ENCODE measurements at places on chromosomes 7 and 10.

- DNase-seq, result no peak
These were observed 52.9 kb upstream of the FGL2 start for GRCh38 chr7:77252506-77252905.

GRCh38 chr7:111232249-111233084 lies 141.5 kb downstream of the LRRN3 start:
- DNase-seq, result no peak

DNA sequence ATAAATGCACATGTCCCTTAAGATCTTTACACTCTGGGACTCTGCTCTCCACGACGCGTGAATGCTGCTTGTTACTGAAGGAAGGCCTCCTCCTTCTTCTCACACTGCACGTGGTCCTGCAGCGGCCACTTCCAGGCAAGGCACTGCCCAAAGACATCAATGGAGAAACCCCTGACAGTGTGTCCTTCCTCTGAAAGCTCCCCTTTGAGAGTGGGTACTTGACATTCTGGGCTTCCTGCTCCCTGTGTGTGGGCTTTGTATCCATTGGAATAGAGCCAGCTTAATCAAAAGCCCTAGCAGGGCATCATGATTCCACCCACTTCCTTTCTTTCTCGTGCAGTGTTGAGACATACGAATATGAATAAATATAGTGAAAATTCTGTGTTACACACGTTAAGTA lies 69.7 kb upstream of the STK17A start:
- DNase-seq, result no peak

DNA sequence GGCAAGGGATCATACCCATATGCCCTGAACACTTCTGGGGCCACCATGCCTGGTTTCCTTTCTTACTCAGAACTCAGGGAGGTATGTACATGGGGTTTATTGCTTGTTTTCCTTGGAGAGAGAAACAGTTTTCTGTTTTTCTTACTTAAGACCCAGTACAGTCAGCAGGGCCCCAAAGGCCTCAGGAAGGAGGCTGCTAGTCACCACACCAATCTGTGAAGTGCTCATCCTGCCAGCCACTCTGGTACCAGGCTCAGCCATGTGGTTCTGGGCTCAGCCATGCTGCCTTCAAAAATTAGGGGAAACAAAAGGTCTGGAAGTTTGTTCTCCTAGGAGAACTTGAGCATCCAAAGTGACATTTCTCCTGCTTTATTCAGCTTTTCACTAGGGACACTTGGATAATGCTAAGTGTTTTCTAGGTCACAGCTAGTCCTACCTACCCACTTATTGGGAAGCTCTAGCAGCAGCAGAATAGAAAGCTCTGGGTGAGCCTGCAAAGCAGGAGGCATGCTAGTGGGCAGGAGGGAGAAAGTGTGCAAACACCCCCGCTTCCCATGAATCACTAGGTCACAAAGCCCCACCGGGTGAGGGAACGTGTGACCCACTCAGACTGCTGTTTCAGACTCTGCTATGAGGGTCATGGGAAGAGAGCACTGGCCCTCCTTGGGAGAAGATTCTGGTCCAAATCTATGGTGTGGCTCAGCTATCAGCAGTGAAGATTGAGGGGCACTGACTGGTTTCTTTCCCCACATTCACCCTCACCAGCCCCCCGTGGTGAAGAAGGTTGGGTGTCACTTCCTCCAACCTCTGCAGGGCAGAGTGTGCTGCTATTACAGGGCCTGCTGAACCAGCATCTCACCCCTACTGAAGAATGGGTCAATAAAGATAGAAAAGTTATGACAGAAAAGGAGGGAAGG lies 23.9 kb downstream of the NUDCD3 start:
- no peak for DNase-seq

DNA sequence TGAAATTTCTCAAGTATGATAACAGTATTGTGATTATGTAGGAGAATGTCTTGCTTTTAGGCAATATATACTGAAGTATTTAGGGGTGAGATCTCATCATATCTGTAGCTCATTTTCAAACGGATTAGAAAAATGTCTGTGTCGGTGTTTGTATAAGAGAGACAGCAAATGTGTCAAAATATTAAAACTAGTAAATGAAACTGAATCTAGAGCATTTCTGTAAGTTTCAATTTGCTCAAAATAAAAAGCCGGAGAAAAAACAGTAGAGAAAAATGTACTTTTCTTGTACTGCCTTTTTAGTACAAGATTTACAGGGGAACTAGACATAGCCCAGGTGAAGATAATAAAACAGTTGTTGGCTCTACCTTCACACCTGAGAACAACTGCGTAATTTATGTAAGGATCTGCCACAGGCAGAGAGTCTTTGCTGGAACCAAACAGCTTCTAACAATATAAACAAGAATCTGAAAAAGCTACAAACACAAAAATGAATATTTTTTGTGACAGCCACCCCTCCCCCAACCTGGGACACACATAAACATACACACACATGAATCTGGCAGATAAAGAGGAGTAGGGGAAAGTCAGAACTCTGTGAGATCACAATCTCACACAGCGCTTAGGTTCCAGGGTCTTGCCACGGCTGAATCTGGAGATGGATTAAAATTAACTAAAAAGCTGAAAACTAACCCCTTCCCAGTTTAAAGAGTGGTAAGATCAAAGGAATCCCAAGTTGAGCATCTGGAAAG lies 153.3 kb downstream of the AVL9 start:
- DNase-seq, result no peak

DNA sequence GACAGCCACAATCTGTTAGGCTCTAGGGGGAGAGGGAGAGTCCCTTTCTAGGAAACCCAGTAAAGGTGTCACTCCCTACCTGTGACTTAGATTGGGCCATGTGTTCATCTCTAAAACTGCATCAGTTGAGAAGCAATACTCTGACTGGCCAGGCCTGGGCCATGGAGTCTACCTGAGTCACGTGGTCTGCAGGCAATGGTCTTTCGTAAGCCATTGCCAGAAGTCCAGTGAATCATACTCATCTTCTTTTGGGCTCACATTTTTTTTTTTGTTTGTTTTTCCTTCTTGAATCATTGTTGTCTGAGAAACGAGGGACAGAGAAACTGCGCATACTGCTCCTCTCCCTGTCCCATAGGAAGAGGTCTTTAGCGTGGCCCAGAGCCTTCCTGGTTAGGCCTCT lies 215.6 kb downstream of the CCSER2 start:
- no peak for DNase-seq

DNA sequence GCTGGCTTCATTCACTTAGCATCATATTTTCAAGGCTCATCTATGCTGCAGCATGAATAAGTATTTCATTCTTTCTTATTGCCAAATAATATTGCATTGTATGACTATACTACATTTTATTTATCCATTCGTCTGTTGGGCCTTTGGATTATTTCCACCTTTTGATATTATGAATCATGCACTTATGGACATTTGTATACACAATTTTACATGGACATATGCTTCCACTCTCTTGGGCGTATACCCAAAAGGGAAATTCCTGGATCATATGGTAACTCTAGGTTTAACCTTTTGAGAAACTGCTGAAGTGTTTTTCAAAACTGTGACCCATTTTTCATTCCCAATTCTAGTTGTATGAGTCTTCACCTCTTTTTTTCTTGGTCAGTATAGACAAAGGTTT lies 80.3 kb upstream of the GNAI1 start:
- no peak for DNase-seq

DNA sequence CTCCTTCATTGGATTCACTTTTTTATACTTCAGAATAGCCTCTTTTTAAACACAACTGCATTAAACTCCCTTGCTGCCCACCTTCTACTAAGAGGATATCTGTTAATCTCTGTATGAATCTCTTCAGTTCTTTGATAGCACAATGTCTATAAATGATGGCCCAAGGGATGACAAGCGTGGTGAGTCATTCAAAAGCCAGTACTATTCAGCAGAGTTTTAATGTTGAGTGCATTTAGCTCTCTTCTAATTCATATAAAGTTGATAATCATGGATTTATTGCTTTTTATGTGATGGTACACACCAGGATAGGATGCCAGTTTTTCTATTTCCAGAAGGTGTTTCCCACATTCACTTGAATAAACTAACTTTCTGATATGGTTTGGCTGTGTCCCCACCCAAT lies 57.4 kb upstream of the HECTD2 start:
- DNase-seq, result no peak

- no peak for DNase-seq
These were observed 93.0 kb upstream of the SLC25A13 start for GRCh38 chr7:96414931-96415292.

- DNase-seq, result no peak
These were observed 1.7 kb downstream of the PROSER2 start for GRCh38 chr10:11824825-11825224.

DNA sequence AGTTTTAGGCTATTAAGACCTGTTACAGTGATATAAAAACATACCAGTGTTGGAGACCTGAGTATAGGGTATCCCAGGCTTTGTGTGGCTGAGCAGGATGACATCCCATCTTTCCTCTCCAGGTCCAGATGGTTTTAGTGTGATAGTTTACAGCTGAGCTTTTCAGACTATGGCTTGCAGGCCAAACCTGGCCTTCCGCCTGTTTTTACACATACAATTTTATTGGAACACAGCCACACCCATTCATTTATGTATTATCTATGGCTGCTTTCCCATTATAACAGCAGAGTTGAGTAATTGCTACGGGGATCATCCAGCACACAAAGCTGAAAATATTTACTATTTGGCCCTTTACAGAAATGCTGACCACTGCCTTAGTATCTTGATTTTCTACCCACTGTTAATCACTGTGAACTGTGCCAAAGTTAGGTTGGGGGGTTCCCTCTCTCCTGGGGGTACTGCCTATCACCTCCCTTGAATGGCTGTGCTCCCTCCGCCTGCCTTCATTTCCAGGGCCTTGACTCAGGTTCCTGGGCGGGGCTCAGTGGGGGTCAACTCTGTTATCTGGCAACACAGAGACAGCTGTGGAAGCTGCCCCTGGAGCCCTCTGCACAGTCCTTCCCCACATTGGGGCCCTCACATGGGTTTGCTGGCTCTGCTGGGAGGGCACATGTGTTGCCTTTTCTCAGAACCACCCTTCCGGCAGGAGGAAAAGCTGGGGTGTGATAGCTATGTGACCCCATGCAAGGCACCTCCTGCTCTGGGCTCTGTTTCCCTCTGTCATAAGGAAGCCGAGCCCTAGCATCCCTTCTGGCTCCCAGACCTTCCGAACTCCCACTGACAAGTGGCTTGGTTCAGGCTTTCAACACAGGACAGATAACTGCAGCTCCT lies 40.3 kb upstream of the SH2D4B start:
- DNase-seq, result no peak

DNA sequence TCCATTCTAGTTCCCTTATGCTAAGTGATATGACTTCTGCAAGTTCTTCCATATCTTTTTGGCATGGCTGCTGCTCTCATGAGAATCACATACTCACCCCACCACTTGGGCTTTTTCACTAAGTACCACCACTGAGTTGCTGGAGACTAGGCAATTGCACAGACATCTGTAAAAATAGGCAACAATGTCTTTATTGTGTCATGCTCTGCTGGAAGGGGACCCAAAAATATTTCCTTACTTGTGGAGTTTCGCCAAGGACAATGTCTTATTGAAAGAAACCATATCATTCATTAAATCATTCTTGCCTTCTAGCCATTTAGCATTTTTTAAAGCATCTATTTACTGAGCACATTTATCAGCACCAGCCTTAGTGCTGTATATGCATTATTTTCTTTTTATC lies 17.4 kb upstream of the ASZ1 start:
- DNase-seq, result no peak

- DNase-seq, result no peak
These were observed 17.4 kb downstream of the IRF5 start for GRCh38 chr7:128954830-128955802.

- DNase-seq, result no peak
These were observed 493.3 kb upstream of the PODXL start for GRCh38 chr7:132049462-132050304.

- DNase-seq, result peak; percentile 12
These were observed 535 bp downstream of the BTRC start for GRCh38 chr10:101354328-101355071.

DNA sequence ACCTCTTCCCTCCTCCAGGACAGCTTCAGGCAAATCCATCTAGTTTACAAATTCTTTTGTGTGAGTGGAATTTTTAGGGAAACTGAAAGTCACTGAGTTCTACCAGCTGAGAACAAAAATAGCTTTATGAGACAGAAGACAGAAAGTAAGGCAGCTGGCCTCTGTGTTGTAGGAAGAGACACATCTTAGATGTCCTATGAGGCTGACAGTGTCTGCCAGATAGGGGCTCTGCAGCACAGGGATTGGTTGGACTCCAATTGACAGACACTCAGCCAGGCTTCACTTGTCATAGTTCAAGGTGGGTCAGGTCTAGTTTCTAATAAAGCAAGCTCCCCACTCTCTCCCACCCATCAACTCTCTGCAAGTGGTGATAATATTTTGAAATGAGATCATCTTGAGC lies 574.9 kb downstream of the CCSER2 start:
- no peak for DNase-seq

- no peak for DNase-seq
These were observed 291.4 kb downstream of the TNS3 start for GRCh38 chr7:47290466-47290865.

- DNase-seq, result no peak
These were observed 2.6 kb upstream of the ZNF438 start for GRCh38 chr10:31034098-31034909.

DNA sequence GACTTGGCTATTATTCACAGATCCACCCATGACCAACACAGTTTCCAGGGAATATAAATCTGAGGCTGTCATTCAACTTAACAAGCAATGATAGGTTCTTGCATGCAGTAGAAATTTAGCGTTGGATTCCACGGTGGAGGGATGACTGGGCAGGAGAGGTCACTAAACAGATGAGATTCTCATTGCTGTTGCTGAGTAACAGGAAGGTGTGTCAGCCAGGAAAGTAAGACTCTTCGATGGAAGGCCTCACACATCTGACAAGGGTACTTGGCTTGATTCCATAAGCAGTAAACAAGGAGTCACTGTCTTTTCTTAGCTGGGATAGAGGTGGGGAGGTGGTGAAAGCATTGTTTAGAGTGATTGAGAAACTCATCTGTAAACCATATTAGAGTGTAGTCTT lies 1152.0 kb downstream of the SORCS3 start:
- DNase-seq, result no peak

GRCh38 chr10:44786286-44786850 lies 124.8 kb upstream of the TMEM72 start:
- no peak for DNase-seq

- no peak for DNase-seq
These were observed 15.5 kb upstream of the CYP51A1 start for GRCh38 chr7:92149736-92150239.

- no peak for DNase-seq
These were observed 107.4 kb downstream of the SNX13 start for GRCh38 chr7:17832820-17833355.

DNA sequence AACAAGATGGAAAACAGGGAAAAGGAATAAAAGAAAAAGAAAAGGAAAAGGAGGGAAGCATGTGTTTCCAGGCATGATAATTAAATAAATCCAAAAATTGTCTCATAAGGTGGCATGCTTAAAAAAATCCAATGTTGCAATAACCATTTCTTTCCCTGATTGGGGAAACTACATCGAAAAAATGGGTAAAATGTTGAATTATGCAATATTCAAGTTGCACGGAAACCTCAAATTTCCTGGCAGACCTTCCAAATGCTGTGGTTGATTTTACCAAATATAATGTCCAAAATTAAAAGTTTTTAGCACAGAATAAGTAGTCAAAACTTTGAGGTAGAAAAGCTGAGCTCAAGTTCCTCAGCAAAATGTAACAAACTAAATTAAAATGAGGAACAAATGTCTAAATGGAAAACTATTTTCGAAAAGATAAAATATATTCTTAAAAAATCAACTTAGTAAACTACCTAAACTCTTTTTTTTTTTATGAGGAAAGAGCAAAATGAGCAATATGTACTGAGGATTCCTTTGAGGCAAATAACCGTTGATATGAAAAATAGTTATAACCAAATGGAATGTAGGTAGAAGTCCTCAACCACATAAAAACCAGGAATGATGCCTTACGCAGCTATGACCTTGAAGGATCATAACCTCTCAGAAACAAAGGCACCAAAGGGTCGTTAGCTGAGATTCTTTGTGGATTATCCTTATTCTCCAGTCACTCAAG lies 52.6 kb downstream of the MACC1 start:
- no peak for DNase-seq
